NCI-H524 (cell line): ENCODE measurements at places on chromosomes 4 and X.

DNA sequence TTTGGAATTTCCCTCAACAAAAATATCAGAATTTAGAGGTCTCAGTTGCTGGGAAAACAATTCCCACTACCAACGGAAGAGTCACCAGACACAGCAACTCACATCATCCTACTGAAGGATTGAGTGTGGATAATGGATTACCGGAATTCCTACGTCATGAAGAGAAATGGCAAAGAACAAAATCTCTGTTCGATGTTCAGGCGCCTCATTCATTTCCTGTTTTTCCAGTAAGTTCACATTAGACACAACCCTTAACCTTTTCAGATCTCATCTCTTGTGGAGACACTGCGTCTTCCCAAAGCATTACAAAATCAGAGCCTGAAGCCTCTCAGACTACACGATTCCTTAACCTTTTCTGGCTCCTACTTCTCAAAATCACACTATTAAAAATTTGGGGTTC is 58.5 kb upstream of the CPEB2 start:
- DNase-seq = no peak

GRCh38 chr4:181671672-181672071 is 571.5 kb upstream of the TENM3 start:
- DNase-seq = no peak

DNA sequence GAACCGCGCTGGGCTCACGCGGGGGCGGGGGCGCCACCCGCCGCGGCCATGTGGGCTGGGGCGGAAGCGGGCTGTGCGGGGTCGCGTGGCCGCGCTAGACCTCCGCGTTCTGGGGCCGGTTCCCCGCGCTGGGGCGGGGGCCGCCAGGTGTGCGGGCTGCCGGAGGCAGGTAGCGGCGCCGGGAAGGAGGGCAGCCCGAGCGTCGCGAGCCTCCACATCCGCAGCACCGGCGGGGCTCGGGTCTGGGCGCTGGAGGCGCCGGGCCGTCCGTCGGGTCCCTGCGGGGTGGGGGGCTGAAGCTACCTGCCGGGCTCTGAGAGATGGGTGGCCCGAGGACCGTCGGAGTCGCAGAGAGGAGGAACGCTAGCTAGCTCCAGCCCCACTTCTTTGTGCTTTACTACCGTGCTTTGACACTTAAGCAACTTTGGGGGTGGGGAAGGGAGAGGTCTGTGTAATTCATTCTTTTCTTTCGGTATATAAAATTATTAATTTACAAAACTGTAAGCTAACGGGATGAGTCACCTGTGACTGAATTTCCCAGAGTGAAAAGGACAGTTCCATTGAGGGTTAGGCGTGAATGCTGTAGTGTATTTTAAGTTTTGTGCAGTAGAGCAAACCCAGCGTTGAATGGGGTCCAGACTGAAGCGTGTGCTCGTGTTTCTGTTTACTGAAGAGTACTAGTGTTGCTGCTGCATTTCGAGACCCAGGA is 689 bp downstream of the METAP1 start:
- peak; percentile 5 for DNase-seq

DNA sequence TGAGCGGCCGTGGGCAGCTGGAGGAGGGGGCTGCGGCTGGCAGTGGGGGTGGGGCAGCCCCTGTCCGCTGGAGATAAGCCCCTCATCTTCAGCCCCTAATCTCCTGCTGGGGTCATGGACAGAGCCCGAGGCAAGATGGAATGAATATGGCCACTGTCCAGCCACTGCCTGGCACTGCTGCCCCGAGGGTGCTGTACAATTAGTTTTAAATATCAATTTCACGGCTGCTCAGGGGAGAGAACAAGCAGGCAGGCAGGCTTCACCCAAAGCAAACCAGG is 64.1 kb upstream of the NKX1-1 start:
- no peak for DNase-seq

GRCh38 chr4:84957514-84958420 is 8.7 kb downstream of the WDFY3 start:
- no peak for DNase-seq

- DNase-seq = peak; percentile 61
Observed at GRCh38 chr4:118280501-118281218, 72.1 kb downstream of the PRSS12 start.

GRCh38 chr4:108130955-108131354 is 37.8 kb downstream of the LEF1 start:
- peak; percentile 1 for DNase-seq

- no peak for DNase-seq
Observed at GRCh38 chrX:76921176-76921575, 493.7 kb downstream of the MAGEE1 start.

GRCh38 chrX:112779139-112779538 is 61.5 kb downstream of the AMOT start:
- DNase-seq = no peak

DNA sequence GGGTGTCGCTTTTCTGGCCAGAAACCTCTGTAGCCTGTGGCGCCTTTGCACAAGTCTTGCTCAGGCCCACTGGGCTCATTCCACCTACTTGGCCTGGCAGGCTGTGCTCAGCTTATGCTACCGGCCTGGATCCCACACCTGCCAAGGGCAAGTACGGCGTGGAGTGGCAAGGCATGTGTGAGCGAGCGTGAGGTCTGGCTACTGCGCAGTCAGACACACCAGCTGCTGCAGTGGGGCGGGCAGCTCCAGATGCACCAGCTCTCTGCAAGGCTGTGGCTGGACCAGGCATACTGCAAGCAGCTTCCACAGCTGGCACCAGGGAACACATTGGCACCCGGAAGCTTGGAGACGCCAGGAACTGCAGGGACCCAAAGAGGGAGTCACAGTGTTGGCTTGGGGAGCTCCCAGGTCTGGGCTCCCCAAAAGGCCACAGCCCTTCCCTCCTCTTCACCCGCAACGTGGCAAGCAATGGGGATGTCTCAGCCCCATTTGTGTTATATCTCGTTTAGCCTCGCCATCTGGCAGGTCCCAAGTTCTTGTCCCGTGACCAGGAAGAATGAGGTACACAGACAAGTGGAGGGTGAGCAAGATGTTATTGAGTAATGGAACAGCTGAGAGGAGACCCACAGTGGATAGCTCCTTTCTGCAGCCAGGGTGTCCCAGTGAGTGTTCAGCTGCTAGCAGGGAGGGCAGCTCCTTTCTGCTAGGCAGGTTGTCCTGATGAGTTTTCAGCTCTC is 3.8 kb upstream of the FBXW7 start:
- DNase-seq = no peak

DNA sequence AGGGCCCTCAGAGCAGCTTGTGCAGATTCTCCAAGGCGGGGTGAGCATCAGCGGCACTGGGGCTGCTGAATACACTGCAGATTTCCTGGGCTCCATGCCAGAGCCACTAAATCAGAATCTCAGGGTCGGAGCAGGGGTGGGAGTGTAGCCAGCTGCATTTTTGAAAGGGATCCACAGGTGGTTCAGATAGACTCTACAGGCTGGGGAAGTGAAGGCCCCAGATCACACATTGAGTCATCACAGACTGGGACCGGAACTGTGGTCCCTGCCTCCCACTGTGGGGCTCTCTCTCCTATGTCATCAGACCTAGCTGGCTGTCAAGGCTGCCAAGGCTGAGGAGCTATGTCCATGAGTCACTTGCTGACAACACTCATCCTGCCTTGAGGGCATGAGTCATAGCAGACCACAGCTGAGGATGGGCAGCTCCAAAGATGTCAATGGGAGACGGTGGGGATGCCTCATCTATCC is 162.3 kb upstream of the MAMLD1 start:
- no peak for DNase-seq

GRCh38 chr4:186829097-186829496 is 105.4 kb upstream of the FAT1 start:
- no peak for DNase-seq

- DNase-seq = no peak
Observed at GRCh38 chr4:8777320-8778196, 94.1 kb downstream of the HMX1 start.

- no peak for DNase-seq
Observed at GRCh38 chrX:155441097-155441496, 17.3 kb downstream of the F8A3 start.

- DNase-seq = no peak
Observed at GRCh38 chr4:106893903-106894302, 142.2 kb downstream of the DKK2 start.

DNA sequence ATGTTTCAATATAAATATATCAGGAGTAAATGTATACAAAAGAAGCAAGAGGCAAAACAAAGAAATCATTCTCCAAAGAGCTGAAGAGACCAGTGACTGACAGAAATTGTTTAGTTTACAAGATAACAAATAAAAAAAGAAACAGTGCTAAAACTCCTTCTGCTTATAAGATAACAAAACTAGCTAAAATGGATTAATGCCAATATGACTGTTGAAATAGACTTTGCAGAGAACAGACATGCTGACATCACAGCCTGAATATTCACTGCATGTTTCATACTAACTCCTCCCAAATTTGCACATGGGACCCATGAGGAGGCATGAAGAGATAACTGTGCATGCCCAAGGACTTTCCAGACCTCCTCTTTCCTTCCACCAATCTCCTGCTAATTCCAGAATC is 6.2 kb upstream of the GABRA4 start:
- no peak for DNase-seq

GRCh38 chr4:30716158-30716557 is 4.0 kb upstream of the PCDH7 start:
- peak; percentile 28 for DNase-seq

GRCh38 chrX:24838629-24839028 is 144.9 kb downstream of the POLA1 start:
- peak; percentile 4 for DNase-seq

GRCh38 chr4:18815779-18816173 is 794.2 kb upstream of the LCORL start:
- no peak for DNase-seq

DNA sequence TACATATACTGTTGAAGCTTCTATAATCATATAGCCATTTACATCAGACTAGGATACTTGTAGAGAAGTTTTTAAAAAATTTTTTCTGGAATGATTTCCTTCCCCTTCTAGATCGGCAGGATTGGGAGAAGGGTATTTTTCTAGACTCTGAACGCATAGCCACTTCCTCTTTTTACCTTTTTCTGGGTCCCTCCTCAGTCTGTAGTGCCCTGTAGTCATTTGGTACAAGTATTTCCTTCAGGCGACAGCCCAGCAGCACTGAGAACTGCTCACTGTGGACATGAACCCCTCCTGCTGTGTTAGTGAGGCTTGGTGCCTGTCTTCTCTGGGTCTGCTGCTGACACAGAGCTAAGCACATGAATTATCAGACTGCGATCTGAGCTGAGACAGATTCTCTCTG is 255.4 kb downstream of the ARHGAP10 start:
- DNase-seq = no peak

GRCh38 chr4:93461541-93461940 is 367.0 kb upstream of the ATOH1 start:
- no peak for DNase-seq

DNA sequence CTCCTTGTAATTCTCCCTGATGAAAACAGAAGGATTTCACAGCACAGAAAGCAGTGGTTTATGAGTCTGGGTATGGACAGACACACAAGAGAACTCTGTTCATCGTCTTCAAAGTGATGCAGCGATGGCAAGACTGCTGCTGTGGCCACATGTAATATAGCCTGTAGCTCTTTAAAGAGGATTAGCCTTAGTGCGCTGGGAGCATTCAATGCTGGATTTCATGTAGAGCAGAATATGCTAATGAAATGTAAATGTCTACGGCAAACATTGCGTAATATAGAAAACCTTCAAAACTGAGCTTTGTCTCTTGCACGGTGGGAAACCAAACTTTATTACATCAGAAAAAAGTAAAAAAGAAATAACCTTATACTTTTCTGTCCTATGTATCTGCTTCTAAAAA is 42.9 kb downstream of the ALPK1 start:
- peak; percentile 78 for DNase-seq

DNA sequence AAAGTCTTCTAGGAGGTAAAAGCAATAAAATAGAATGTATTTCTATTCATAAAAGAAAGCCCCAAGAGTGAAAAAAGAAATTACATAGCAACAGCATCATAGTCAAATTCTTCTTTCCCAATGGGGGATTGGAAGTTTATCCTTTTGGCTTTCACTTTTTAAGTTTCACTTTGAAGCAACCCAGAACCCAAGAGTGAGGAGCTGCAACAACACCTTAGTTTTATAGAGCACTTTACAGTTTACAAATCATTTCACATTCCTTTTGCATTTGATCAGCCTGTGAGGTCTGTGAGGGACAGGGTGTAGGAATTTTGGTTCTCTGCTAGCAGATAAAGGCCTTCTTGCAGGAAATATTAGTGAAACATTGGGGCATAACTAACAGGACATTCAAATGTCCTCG is 112.0 kb upstream of the NDP start:
- no peak for DNase-seq

- no peak for DNase-seq
Observed at GRCh38 chr4:11042760-11043159, 358.2 kb upstream of the CLNK start.

DNA sequence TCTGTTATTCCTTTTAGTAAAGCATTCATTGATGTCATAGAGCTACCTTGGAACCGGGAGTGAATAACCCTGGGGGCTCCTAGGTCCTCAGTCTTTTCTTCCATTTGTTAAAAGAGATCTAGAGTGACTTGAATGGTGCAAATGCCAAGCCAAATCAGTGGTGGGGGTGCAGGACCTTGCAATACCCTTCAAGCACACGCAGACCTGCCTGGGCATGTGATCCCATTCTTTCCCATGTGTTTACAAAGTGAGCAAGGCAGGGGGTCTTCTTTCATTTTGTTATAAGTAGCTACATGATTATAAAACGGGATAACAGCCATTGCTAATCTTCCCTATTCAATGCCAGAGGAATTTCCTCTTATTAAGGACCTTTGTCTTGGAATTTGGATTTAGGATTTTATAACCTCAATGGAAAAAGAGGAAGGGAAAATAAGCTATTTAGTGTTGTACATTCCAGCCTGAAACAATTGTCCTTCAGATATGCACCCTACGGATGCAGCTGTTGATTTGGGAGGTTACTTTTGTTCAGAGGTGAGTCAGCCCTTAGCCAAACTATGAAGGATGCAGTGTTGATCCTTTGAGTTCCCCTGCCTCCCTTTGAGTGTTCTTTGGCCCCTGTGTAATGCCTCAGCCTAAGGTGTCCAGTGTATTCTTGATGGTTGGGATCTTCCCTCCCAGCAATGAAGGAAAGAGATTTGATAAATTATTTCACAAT is 623.8 kb upstream of the HTR2C start:
- DNase-seq = no peak

- no peak for DNase-seq
Observed at GRCh38 chr4:155946486-155946885, 7.2 kb downstream of the CTSO start.

DNA sequence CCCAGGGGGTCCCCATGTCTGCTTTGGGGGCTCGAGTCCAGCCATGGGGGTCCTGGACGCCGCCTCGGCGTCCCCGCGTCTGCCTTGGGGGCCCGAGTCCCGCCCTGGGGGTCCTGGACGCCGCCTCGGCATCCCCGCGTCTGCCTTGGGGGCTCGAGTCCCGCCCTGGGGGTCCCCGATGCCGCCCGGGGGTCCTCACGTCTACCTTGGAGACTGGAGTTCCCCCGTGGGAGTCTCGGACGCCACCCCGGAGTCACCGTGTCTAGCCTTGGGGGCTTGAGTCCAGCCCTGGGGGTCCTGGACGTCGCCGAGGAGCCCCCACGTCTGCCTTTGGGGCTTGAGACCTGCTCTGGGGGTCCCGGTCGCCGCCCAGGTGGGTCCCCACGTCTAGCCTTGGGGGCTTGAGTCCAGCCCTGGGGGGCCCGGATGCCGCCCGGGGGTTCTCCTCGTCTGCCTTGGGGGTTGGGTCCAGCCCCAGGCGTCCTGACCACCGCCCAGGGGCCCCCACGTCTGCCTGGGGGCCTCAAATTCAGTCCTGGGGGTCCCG is 1.1 kb upstream of the GTPBP6 start:
- no peak for DNase-seq
